Activated CD4-positive, alpha-beta memory T cell treated with anti-CD3 and anti-CD28 coated beads for 36 hours (primary cell): ENCODE measurements at places on chromosomes 5 and 9. TPM values are rescaled to one million over a fixed set of nuclear protein-coding genes. Genes with fewer than 3 reads are reported as not detected.

GRCh38 chr9:14313378-14313940 lies 482 bp downstream of the NFIB start:
- peaks cover 7% of the 10 kb centered on the region for H3K36me3 ChIP-seq
- H3K27ac ChIP-seq = peak overlapping the region; percentile 23
- H3K4me3 ChIP-seq = peak overlapping the region; percentile 68
- H3K27me3 ChIP-seq = peaks cover 59% of the 10 kb centered on the region

DNA sequence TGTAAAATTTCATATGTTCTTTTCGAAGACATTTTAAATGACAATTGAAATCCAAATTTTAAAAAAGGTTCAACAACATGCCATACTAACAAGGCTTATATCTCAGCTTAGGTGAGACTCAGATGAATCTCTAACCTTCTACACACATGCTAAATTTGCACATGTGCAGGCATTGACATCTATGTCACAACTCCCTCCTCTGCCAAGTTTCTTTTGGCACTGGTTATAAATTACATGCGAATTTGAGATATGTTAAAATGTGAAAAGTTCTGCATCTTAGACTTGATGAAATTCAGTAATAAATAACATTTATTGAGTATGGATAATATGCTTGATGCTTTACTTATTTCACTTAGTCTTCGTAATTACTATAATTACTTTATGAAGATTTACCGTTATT lies 234.3 kb downstream of the TLE4 start:
- H3K4me1 ChIP-seq = peaks cover 3% of the 10 kb centered on the region
- no peak for DNase-seq
- no peak overlapping the region for H3K4me3 ChIP-seq

DNA sequence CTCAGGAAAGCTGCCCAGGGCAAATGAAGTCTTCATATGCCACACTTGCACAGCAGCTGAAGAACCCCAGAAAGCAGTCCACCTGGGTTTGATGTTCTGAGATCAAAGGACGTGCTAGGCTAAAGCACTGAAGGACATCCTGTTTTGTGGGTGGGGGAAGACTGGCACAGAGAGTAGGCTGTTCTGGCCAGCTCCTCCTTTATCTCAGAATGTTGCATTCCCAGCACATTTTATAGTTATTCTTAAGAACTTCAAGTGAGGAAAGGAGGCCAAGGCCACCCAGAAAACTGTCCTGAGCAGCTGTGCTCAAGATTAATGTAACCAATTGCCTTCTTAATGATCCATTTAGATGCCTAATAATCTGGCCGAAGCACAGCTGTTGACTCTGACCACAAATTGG lies 10.9 kb downstream of the SHOC1 start:
- H3K36me3 ChIP-seq = no peaks in the 10 kb centered on the region
- H3K4me1 ChIP-seq = no peaks in the 10 kb centered on the region

GRCh38 chr9:84136119-84136868 lies 155.7 kb downstream of the RMI1 start:
- no peak for DNase-seq
- H3K4me1 ChIP-seq = peaks cover 5% of the 10 kb centered on the region
- peaks cover 26% of the 10 kb centered on the region for H3K27me3 ChIP-seq
- no peak overlapping the region for H3K4me3 ChIP-seq
- no peaks in the 10 kb centered on the region for H3K36me3 ChIP-seq
- no peak overlapping the region for H3K27ac ChIP-seq

DNA sequence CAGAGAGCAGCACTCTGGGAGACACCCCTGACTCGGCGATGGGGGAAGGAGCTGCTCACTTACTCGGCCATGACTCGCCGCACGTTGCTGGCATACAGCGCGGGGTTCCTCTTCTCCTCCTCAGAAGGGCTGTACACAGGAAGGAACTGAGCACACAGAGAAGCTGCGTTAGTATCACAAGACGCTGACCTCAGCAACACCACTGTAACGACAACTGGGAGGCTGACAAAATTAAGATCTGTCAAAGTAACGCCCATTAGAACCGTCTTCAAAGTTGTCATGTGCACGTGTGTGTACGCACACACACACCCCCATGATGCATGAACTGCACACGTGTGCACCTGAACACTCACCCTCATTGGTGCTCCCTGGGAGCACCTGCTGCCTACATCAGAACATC lies 32.1 kb upstream of the SLC6A3 start:
- H3K36me3 ChIP-seq = peaks cover 25% of the 10 kb centered on the region
- H3K27ac ChIP-seq = no peak overlapping the region
- H3K4me3 ChIP-seq = no peak overlapping the region
- no peaks in the 10 kb centered on the region for H3K27me3 ChIP-seq

DNA sequence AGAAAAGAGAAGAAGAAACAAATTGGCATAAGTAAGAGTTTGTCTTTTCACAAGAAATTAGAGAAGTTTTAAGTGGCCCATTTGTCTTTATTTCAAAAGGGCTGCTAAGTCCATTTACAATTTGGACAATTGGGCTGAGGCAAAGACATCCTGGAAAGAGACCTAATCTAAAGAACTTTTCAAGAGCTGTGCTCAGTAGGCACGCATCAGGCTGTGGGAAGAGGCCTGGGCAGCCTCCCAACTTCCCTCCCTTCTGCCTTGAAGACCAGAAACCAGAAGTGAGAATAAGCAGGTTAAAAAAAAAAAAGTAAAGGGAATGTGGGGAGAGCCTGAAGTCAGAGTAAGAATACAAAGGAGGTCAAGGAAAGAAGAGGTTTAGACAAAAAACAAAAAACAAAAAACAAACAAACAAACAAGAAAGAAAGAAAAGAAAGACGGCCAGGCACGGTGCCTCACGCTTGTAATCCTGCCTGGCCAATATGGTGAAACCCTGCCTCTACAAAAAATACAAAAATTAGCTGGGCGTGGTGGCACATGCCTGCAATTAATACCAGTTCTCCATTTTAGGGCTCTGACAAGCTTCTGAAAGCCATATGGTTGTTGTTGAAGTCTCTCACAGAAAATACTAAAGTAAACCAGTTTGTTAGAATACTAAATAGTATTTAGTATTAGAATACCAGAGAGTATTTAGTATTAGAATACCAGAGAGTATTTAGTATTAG lies 48.0 kb upstream of the CEP78 start:
- no peak for DNase-seq
- H3K4me3 ChIP-seq = no peak overlapping the region
- H3K36me3 ChIP-seq = no peaks in the 10 kb centered on the region
- H3K4me1 ChIP-seq = no peaks in the 10 kb centered on the region
- no peak overlapping the region for H3K27ac ChIP-seq
- H3K27me3 ChIP-seq = no peaks in the 10 kb centered on the region

DNA sequence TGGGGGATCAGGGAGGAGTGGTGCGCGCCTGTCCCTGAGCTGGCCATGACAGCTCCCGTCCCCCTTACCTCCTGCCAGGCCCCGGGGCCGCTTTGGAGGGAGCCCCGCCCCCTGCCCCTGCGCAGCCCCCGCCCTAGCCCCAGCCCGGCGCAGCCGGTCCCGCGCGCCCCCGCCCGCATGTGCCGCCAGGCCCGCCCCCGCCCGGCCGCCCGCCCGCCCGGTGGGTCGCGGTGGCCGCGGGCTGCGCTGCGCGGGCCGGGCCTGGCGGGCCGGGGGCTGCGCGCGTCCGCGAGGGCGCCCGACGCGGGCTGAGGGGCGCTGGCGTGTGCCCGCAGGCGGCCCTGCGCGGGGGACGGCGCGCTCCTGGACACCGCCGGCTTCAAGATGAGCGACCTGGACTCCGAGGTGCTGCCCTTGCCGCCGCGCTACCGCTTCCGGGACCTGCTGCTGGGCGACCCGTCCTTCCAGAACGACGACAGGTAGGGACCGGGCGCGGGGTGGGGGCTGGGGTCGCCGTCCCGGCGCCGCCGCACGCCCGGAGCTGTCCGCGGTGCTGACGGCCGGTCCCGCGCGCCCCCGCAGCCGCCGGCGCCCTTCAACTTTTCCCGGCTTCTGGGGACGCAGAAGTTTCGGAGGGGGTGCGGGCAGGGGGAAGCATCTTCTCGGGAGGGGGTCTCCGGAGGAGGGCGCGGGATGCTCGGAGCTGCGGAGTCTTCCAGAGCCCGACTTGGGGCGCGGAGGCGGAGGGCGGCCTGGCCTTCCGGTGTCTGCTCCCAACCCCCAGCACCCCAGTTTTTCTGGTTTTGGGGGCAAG lies 12.5 kb downstream of the KCNT1 start:
- H3K27me3 ChIP-seq = peaks cover 32% of the 10 kb centered on the region
- no peaks in the 10 kb centered on the region for H3K4me1 ChIP-seq
- H3K4me3 ChIP-seq = no peak overlapping the region
- no peaks in the 10 kb centered on the region for H3K36me3 ChIP-seq
- no peak overlapping the region for H3K27ac ChIP-seq

DNA sequence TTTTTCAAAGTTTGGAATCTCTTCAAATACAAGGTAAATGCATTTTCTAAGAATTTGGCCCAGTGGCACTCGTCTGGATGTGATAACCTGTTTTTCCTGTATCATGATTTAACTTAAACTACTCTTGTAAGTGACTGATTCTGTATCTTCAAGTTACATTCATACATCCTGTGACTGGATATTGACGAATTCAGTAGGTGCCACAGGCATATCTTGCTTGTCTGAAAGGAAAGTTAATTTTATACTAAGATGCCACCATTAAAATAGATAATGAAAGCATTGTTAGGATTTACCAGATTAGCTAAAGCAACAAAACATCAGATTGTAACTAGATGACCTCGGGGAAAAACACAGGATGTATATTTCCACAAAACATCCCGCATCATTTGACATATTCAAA lies 175.3 kb upstream of the ZNF608 start:
- no peaks in the 10 kb centered on the region for H3K27me3 ChIP-seq
- DNase-seq = no peak
- no peaks in the 10 kb centered on the region for H3K36me3 ChIP-seq

GRCh38 chr5:176837707-176838115 lies 27.4 kb downstream of the UNC5A start:
- peaks cover 26% of the 10 kb centered on the region for H3K27me3 ChIP-seq

- no peak overlapping the region for H3K27ac ChIP-seq
- no peaks in the 10 kb centered on the region for H3K36me3 ChIP-seq
- H3K27me3 ChIP-seq = no peaks in the 10 kb centered on the region
Observed at GRCh38 chr5:124128867-124129266, 616.9 kb downstream of the CSNK1G3 start.

GRCh38 chr5:44048276-44048984 lies 340.8 kb downstream of the FGF10 start:
- H3K4me1 ChIP-seq = no peaks in the 10 kb centered on the region
- H3K36me3 ChIP-seq = no peaks in the 10 kb centered on the region
- no peak for DNase-seq
- no peak overlapping the region for H3K27ac ChIP-seq

DNA sequence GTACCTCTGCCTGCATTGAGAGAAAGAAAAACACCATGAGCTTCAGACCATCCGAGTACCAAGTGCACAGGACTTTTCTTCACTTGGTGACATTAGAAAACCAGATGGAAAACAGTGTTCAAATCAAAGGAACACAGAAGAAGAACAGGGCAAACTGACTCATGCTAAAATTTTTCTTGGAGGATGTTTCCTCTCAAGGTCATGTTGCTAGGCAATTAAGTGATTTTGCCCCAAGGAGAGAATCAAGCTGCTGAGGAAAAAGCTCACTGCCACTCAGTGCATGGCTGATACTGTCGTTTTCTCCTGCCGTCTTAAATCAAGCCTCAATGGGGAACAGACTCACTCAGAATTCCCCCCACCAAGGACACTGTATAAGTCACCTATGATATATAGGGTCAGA lies 57.9 kb upstream of the SIMC1 start:
- no peaks in the 10 kb centered on the region for H3K4me1 ChIP-seq
- H3K4me3 ChIP-seq = no peak overlapping the region
- H3K27me3 ChIP-seq = peaks cover 15% of the 10 kb centered on the region
- no peak for DNase-seq
- H3K36me3 ChIP-seq = no peaks in the 10 kb centered on the region

DNA sequence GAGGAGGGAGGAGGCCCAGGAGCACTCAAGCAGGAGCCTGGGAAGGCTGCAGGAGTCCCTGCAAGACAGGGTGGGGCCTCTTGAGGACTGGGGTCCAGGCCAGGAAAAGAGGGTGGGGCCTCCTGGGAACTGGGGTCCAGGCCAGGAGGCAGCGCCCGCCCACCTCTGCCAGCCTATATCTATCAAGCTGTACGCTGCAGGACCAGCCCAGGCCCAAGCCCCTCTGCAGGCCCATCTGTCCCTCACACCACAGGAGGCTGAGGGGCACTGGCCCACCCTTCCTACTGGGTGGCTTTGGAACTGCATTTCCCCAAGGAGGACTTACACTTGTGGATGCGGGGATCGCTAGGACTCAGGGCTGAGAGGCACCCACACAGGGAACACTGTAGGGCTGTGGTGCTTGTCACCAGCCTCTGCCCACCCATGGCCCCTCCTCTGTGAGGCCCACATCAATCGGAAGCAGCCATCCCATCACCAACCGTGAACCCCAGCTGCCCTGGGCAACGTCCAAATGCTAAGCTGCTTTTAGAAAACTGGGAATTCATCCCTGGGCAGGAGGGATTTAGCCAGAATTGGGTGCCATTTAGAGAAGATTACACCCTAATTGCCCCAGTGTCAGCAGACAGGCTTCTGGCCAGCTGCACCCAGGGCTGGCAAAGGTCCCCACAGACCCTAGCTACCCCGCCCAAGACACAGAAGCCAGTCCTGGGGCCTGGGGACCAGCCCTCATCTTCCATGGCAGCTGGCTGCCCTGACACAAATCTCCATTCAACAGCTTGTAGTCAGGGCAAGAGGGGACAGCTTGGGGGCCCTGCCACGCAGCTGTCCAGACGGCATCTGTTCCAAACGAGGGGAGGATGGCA lies 15.3 kb downstream of the BICD2 start:
- no peaks in the 10 kb centered on the region for H3K27me3 ChIP-seq
- no peak overlapping the region for H3K27ac ChIP-seq
- no peak for DNase-seq
- peaks cover 53% of the 10 kb centered on the region for H3K4me1 ChIP-seq
- H3K36me3 ChIP-seq = peaks cover 5% of the 10 kb centered on the region

DNA sequence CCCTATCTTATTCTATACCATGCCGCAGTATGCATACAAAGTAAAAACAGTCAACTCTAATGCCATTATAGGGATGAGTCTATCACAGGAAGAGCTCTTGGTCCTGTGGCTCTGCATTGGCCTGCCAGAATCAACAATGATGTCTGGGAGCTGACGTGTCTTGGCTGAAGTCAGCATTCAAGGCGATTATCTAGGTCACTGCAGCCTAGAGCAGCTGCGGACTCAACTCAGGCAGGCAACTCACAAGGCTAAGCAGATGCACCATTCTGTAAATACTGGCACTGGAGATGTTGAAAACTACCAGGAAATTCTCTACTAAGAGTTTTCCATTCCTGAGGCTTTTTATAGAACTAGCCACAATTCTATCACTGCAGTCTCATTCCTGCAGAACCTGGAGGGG lies 13.3 kb downstream of the SPATA9 start:
- DNase-seq = no peak
- H3K36me3 ChIP-seq = no peaks in the 10 kb centered on the region
- no peaks in the 10 kb centered on the region for H3K27me3 ChIP-seq
- no peak overlapping the region for H3K27ac ChIP-seq
- H3K4me1 ChIP-seq = no peaks in the 10 kb centered on the region

STXBP1 gene
- 27.8 TPM for total RNA-seq

SLC6A3 gene
- total RNA-seq = not detected

IFNB1 gene
- total RNA-seq = 1.7 TPM

C7 gene
- total RNA-seq = not detected

CATSPER3 gene
- 0.53 TPM for total RNA-seq
